ENCODE measurements at places on chromosomes 12 and 14.

DNA sequence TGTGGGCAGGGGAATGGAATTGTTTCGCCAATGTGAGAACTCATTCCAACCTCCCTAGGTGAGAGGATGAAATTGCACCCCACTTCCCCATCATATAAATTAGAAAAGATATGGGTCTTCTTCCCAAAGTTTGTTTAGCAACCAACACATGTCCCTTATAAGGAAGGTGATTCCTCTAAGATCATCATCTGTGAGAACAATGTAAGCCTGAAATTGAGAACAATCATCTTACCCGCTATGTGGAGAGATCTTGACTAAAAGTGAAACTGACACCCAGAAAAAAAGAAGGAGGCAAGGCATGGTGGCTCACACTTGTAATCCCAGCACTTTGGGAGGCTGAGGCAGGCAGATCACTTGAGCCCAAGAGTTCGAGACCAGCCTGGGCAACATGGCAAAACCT, 173.2 kb upstream of the HMGA2 start:
- no peak for DNase-seq

GRCh38 chr14:105061428-105062047, 3.7 kb downstream of the GPR132 start:
- peak; percentile 35 for DNase-seq

DNA sequence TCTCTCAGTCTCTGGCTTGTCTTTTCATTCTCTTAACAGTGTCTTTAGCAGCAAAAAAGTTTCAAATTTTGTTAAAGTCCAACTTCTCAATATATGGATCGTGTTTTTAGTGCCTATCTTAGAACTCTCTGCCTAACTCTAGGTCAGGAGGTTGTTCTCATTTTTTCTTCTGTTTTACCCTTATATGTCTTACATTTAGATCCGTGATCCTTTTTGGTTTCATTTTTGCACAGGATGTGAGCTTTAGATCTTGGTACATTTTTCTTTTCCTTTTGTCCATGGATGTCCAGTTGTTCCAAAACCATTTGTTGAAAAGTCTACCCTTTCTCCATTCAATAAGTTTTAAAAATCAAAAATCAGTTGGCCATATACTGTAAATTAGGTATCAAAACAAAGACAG, 6.8 kb downstream of the VRK1 start:
- DNase-seq: no peak

DNA sequence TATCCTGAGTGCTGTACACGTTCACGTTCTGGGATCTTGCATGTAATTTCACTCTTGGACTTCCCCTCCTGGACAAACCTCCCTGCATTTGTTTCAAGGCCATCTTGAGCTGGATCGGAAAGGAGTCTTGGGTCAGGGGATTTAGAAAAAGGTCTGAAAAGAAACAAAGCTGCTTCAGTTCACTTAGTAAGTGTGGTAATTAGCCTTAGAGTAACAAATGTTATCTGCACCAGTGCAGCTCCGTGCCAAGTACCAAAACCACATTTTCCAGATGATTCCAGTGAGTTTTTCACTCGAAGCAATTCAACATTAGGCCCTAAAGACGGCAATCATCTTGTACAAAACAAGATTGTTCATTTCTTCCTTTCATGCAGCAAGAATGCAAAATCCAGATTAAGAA, 39.4 kb upstream of the ATXN2 start:
- DNase-seq: no peak

DNA sequence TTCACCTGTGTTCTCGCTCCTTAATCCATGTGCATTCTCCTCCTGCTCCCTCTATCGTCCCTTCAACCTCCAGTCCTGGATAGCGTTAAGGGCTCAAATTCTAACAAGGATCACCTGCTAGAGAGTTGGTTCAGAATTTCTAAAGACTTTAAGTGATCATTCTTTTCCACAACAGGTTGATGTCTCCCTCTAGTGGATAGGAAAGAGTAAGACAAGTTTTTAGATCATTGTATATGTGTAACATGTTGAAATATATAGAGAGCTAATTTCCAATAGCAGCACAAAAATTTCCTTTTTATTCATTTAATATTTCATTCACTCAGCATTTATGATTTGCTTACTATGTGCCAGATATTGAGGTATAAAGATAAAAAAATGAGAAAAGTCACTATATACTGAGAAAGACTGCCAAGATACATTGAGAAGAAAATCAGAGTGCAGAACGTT, 9.3 kb upstream of the ESR2 start:
- no peak for DNase-seq

GRCh38 chr12:120999191-121000120, 16.8 kb downstream of the C12orf43 start:
- DNase-seq: no peak

GRCh38 chr14:54599966-54600716, 33.2 kb downstream of the SAMD4A start:
- DNase-seq: no peak

DNA sequence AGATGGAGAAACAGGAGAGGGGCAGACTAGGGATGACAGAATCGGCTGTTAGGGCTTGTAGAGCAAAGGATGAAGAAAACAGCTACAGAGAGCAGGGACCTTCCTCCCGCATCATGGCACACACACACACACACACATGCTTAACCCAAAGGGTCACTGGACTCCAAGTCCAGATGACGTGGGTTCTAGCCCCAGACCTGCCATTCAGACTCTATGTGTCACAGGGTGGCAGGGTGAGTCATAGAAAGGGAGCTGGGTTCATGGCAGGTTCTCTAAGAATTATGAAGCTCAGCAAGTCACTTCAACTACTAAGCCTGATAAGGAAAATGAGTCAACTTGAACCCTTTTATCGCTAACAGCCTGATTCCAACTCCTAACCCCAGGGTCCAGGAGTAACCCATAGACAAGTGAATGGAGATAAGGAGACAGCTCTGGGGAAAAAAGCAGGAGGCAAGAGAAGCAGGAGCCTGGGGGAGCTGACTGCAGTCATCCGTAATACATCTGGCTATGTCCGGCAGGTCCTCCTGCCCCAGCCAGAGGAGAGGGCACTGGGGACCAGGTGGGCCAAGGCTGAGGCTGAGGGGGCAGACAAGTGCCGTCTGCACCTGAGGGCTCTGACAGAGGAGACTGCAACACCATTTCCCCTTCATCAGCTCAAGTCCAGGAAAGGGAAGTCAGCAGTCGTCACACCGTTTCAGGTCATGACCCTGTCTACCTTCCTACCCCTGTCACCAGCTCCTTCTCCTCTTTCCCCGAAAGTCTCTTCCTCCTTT, 3.6 kb upstream of the TNFRSF1A start:
- no peak for DNase-seq

GRCh38 chr12:109861689-109862314, 18.5 kb downstream of the GLTP start:
- no peak for DNase-seq

DNA sequence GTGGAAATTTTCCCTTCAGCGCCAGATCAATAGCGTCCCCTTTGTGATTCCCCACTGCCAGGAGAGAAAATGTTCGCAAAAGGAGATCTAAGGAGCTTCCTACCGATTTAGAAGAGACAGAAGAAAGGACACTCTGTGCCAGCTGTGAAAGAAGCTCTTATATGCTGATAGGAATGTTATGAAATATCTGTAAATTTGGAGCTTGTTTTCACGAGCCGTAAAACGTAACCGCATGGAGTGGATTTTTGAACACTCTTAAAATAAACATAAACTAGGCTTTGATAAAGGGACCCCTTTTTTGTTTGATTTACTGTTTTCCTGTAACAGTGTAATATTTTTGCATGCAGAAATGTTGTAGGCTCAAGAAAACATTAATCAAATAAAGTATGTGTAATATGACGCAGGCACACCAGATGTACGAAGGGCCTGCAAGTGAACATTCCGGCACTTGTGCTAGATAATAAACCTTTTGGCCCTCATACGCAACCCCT, 346.8 kb downstream of the ETNK1 start:
- no peak for DNase-seq

GRCh38 chr12:102415515-102415914, 64.8 kb downstream of the IGF1 start:
- DNase-seq: no peak

- DNase-seq: no peak
Measured at GRCh38 chr12:18361433-18361832, 100.1 kb downstream of the PIK3C2G start.

GRCh38 chr14:65594153-65594881, 181.8 kb downstream of the FUT8 start:
- DNase-seq: no peak

DNA sequence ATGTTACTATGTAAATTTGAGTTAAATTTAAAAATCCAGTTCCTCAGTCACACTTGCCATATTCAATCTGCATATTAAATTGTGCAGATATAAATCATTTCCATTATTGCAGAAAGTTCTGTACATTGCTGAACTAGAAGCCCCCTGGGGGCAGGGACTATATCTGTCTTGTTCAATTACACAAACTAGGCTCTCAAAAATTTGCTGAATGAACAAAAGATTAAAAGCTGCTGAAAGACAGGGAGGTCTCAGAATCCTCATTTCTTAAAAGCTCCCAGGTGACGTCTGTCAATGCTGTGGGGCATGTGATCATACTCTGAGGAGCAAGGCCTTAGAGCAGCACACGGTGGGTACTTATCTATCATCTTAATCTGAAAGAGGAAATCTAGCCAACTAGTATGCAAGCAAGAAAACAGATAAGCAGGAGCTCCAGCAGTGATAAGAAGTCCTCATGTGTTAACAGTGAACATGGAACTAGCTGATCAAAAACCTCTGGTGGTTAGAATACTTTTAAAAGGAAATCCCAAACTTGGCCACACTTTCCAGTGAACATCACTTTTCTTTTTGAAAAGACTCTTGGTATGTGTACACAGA, 60.5 kb downstream of the APPL2 start:
- DNase-seq: no peak

- DNase-seq: no peak
Measured at GRCh38 chr12:52063082-52063924, 6.5 kb upstream of the ATG101 start.

DNA sequence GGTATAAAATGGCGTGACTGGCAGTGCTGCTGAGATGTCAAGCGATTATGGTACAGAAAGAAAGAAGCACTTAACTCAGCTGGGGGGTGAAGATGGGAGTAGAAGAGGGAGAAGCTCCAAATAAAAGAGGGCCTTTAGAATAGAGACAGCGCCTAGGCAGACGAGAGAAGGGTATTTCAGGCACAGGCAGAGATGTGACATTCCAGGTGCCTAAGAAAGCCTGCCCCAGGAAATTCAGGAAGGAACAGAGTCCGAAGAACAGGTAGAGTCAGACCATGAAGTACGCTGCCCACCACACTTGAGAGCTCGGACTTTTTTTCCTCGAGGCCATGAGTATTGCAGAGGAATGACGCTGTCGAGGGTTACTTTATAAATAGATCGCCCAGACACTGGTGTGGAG, 170.9 kb upstream of the ATF7IP start:
- DNase-seq: no peak

DNA sequence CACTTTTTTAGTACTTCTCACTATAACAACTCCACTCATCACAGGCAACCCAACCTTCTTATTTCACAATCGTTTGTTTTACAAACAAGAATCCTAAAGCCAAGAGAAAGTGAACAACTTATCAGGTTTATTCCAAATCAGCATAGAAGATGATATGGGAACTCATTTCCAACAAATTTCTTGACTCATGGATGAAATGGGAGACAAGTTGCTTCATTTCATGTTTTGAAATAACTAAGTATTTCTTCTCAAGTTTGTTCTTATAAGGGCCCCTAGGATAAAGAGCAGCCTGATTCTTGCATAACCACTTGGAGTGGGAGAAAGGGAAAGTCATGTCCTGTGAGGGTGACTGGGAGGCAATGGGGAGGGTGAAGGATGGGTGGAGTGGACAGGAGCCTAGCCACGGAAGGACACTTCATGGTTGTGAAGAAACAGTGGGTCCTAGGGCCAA, 168.3 kb downstream of the DUSP6 start:
- DNase-seq: no peak

Data from activated effector memory CD4-positive, alpha-beta T cell treated with Interleukin-2 at 50 U/mL for 16 hours (primary cell).